Vagina (tissue), 2 donors: ENCODE measurements at places on chromosomes 1 and 21.

DNA sequence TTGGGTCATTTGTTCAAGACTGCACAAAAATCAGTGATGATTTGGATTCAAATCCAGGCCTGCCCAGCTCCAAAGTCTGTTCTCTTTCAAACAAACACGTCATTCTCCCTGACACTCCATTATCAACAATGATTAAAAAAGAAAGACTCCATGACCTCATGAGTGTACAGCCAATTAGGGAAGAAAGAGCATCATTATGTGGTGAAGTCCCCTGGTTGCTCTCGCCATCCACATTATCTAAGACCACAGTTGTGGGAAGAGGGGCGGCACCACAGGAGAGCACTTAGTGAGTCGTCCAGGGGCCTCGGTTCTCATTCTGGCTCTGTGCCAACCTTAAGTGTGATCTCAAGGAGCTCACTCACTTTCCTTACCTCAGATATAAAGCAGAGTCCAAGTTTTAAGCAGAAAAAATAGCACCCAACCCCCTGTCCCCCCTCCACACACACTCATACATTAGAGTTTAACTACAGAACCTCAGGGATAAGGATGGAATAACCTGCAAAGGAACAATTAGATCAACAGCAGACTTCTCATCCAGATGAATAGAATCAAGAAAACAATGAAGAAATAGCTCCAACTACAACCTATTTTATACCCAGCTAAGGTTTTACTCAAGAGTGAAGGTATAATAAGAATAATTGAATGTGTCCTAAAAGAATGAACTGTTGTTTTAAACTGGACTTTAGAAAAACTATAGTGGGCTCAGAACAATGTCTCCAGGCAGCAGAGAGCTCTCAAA, 47.8 kb downstream of the COL6A1 start:
- DNase-seq: peak; percentile 80

DNA sequence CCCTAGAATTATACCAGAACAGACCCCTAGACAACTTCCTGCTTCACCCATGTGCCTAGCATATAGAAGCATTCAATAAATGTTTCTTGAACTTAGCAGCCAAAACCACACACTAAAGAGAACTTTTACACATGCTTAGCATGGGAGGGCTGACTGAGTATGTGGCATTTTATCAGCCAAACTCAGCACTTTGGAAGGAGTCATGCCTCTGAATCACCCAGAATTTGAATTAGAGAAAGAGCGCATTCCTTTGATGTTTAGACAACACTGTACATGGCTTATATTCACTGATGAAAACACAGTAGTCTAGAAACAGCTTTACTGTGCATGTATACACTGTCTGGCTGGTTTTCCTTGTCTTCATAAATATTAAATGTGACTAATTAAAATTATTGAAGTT, 26.1 kb downstream of the SPAG17 start:
- DNase-seq: no peak

GRCh38 chr1:40384887-40385286, 11.4 kb downstream of the SMAP2 start:
- no peak for DNase-seq

DNA sequence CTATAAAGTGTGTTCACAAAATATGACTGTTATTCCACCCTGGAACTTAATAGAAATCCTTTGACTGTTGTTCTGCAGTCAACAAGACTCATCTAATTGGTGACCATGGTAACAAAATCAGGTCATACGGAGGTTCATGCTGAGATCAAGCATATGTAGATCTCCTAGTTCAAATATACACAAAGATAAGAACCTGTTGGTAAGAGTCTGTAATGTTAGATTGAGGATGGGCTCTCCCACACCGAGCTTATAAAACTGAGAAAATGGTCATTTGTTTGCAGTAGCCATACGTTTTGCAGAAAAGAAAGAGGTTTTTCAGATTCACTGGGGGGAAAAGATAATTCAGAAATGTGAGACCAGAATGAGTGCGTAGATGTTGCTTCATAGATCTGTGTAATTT, 468.1 kb downstream of the RPS6KC1 start:
- DNase-seq: no peak

GRCh38 chr1:209752890-209753289, 3.0 kb upstream of the TRAF3IP3 start:
- no peak for DNase-seq

DNA sequence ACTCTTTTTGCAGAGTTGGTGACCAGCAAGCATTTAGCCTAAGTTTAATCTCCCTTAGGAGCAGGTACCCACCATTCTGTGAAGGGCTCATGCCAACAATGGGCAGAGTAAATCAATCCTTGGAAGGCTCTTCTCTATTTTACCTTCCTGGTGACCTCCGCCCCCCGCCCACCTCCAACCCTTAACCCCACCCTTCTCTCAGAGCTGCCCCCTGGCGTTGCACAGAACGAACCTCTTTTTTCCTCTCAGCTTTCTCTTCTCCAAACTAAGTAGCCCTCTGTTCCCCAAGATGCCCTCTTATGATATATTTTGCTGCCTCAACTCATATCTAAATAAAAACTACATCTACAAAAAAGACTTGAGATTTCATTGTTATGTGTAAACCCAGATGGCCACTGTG, 186.8 kb downstream of the SEC16B start:
- DNase-seq: no peak

- no peak for DNase-seq
Observed at GRCh38 chr1:158153179-158153578, 27.5 kb upstream of the CD1D start.

- no peak for DNase-seq
Observed at GRCh38 chr1:32878637-32879041, 7.7 kb upstream of the HPCA start.

DNA sequence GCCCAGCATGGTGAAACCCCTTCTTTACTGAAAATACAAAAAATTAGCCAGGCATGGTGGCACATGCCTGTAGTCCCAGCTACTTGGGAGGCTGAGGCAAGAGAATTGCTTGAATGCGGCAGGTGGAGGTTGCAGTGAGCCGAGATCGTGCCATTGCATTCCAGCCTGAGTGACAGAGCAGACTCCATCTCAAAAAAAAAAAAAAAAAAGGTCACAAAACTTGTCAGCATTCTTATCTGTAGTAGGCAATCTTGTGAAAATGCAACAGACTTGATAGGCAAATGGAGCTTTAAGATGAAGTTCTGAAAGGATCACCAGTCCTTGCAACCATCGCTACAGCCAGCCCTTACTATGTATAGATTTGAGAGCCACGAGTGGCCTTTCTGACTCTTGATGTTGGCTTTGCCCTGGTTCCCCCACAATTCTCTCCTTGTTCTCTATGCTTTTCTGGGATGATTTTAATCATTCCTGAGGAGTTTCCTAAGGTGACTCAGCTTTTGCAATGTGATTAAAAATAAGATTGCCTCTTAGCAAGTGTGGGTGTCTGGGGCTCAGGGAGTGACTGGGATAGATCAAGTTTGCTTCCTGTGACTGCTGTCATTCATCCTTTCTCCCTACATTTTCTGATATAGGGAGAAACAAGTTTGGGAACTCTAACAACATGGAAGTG, 7.1 kb upstream of the MAP1LC3C start:
- DNase-seq: no peak

- no peak for DNase-seq
Observed at GRCh38 chr21:43578677-43579303, 80.5 kb downstream of the HSF2BP start.

DNA sequence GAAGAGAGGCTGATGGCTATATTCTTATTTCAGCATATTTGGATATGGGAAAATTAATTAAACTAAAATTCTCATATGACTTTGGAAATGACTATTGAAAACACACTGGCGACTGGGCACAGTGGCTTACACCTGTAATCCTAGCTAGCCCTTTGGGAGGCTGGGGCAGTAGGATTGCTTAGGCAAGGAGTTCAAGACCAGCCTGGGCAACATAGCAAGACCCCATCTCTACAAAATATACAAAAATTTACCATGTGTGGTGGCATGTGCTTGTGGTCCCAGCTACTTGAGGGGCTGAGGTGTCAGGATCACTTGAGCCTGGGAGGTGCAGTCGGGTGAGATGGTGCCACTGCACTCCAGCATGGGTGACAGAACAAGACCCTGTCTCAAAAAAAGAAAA, 26.2 kb downstream of the HS2ST1 start:
- DNase-seq: no peak

DNA sequence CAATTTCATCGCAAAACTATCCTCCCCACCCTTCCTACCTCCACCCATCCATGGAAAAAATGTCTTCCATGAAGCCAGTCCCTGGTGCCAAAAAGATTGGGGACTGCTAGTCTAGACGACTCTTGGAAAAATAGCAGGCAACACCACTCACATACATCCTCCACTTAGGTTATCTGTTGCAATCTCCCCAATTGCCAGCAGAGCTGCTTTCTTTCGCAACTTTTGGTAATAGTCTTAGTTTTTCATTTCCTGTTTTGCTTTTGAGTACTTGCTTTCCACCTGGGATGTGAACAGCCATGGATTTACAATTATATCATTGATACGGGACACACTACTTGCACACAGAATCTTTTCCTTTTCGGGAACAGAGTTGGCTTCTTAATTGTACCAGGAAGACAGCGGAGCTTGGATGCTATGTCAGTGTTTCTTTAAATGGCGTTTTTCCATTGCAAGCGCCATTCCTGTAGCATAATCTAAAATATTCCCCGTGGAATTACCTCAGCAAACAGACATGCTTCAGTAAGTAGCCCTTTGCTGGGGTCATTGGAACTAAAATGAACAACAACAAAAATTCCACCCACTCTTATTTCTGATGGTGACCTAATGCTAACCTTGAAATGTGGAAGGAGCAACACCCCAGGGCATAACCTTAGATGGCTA, 183.3 kb upstream of the ADGRL2 start:
- no peak for DNase-seq

- no peak for DNase-seq
Observed at GRCh38 chr1:7313081-7313546, 458.0 kb upstream of the VAMP3 start.

- DNase-seq: no peak
Observed at GRCh38 chr1:198517623-198518199, 22.8 kb downstream of the ATP6V1G3 start.

- DNase-seq: no peak
Observed at GRCh38 chr1:162070094-162070748, 730 bp downstream of the NOS1AP start.

DNA sequence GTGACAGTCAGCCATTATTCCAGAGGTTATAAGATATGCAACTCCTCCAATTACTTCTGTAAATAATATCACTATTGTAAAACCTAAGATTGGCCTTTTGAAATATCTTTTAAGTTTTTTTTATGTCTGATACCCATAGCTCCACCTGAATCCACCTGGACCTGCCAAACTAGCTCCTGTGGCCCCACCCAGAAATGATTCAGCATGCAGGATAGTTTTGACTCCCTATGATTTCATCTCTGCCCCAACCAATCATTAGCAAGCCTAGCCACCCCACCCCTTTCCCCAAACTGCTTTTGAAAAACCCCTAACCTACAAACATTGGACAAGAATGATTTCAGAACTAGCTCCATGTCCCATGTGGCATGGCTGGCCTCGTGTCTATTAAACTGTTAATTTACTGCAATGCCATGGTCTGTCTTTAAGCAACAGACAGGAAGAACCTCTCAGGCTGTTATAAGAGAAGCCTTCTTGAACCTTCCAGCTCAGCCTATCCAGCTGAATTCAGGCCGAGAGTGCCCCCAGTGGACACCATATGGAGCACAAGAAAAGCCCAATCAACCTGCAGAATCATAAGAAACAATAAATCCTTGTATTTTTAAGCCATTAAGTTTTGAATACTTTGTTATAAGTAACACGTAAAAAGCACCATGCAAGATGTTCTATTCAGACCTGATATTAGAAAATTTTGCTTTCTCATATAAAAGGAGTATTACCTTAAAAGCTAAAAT, 263.0 kb upstream of the ZRANB2 start:
- no peak for DNase-seq

DNA sequence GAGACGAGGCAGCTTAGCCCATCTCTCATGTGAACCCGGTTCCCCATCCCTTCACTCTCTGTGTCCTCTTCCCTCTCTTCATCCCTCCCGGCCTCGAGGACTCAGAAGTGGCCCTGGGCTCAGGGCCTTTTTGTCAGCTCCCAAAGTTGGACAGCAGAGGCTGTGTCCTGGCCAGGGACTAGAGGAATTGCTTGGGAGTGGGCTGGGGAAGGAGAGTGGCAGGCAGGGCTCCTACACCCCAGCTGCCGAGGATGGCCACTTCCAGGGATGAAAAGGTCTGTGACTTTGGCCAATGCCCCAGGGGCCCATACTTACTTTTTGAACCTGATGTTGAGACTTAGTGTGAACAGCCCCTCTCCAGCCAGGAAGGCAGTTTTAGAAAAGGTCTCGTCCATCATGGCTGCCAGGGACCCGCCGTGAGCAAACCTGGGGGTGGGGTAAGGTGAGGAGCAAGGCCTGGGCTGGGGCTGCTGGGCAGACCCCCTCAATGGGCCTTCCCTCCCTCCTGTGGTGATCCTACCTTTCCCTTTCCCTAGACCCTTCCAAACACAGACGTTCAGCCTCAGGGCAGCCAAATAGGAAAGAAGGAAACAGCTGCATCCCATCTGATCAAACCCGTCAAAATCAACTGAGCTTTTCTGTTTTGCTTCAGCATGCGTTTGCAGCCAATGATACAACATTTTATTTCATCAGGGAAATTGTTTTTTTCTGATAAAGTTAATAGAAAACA, 5.5 kb downstream of the THEM5 start:
- no peak for DNase-seq

GRCh38 chr1:45364294-45364693, 24.1 kb upstream of the MUTYH start:
- no peak for DNase-seq

- DNase-seq: no peak
Observed at GRCh38 chr1:177181631-177182291, 11.0 kb downstream of the BRINP2 start.

- DNase-seq: no peak
Observed at GRCh38 chr1:202315576-202316168, 26.1 kb downstream of the UBE2T start.

DNA sequence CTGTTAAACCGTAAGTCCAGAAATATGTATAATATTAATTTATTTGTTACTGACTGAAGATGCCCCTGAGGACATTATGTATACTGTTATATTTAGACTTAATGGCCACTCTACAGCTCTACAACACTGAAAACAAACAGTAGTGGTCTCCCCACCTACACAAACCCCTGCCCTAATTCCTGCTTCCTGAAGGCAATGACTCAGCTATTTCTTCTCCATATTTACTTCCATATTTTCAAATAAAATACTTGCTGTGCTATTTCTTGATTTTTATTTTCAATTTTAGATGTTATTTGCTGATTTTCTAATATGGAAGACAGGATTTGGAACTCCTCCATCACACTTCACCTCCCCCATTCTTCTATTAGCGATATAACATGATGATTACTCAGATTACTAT, 97.6 kb downstream of the PCNX2 start:
- DNase-seq: no peak

DNA sequence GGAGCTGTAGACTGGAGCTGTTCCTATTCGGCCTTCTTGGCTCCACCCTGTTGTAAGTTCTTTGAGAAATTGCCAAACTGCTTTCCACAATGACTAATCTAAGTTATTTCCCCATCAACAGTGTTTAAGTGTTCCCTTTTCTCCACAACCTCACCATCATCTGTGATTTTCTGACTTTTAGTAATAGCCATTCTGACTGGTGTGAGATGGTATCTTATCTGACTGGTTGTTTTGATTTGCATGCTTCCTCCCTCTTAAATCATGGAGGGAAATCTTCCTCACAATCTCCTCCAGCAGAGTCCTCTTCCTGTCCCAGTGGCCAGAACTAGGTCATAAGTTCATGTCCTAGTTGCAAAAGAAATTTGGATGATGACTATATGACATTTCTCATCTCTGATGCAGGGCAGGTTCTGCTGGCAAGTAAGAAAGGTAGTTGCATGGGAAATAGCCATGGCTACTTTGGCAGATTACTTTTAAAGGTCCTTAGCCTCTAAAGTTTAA, 294.0 kb downstream of the LRRC40 start:
- DNase-seq: no peak
